Effector CD8-positive, alpha-beta T cell (primary cell): ENCODE measurements at places on chromosomes 2 and 18.

DNA sequence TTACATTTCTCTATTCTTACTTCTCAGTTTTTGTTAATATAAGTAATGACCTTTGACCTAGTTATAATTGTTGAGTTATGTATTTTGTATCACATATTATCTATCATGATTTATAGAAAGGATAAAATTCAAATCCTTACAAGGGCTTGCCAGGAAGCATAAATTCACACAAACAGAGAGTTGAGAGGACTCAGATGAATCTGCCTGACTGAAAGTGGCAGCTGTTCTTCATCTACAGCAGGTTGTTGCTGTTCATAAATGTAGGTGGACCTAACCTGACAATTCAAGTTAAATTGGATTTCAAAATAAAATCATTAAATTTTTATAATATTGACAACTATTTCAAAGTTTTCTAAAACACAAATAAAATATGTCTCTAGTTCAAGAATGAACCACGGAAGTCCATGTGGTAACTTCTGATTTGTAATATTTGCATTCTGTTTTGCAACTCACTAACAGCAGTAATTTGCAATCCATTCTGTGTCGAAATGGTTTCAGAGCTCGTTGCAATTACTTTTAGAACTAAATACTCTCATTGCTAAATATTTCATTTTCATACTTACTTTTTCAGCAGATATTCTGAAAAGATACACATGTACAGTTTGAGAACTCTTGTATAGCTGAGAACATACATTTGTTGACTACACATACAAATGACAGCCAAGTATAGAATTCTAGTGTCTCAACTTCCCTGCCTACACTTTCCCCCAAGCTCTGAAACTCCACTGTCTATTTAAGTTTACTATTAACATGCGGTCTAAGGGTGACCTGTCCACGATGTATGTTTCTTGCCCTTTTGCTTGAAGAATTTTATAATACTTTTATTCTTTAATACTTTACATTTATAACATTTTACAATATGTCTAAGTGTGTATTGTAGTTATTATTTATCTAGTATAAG lies 25.7 kb downstream of the SCN7A start:
- DNase-seq: no peak

GRCh38 chr2:46983065-46983801 lies 67.6 kb upstream of the MCFD2 start:
- DNase-seq: no peak

DNA sequence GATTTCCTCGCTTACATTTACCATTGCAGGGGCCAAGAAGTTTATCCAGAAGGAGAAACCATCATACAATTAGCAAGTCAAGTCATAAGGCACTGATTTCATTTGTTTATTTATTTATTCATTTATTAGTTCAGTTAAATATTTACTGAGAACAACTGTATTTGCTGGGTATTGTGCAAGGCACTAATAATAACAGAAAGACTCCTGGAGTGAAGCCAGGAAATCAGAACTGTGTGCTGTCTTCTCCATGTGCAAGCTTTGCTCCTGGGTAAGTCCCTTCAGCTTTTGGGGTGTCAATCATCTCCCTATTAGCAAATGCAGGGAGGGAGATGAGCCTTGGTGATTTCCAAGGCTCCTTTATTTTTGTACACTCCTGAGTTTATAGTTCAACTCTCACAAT lies 341.6 kb upstream of the MEIS1 start:
- no peak for DNase-seq

GRCh38 chr18:3998698-3999333 lies 456.3 kb downstream of the DLGAP1 start:
- no peak for DNase-seq

DNA sequence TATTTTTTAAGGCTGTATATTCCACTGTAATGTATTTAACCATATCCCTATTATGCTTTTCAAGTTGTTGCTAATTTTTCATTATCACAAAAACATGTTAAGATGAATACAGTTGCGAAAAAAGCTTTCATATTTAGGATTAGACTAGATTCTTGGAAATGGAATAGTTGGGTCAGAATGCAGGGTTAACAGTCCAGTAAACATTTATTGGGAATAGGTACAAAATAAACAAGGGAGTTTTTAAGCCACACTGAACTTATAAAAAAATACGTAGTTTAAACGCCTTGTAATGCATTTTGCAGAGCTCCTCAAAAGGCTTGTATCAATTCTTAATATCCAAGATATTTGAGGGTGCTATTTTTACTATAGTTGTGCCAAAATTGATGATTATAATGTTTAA lies 35.6 kb downstream of the RPE start:
- no peak for DNase-seq

- DNase-seq: no peak
Measured at GRCh38 chr2:159157361-159158209, 128.9 kb downstream of the WDSUB1 start.

GRCh38 chr2:118387509-118387908 lies 299.2 kb downstream of the INSIG2 start:
- no peak for DNase-seq

GRCh38 chr2:46984642-46985476 lies 69.3 kb upstream of the MCFD2 start:
- no peak for DNase-seq

DNA sequence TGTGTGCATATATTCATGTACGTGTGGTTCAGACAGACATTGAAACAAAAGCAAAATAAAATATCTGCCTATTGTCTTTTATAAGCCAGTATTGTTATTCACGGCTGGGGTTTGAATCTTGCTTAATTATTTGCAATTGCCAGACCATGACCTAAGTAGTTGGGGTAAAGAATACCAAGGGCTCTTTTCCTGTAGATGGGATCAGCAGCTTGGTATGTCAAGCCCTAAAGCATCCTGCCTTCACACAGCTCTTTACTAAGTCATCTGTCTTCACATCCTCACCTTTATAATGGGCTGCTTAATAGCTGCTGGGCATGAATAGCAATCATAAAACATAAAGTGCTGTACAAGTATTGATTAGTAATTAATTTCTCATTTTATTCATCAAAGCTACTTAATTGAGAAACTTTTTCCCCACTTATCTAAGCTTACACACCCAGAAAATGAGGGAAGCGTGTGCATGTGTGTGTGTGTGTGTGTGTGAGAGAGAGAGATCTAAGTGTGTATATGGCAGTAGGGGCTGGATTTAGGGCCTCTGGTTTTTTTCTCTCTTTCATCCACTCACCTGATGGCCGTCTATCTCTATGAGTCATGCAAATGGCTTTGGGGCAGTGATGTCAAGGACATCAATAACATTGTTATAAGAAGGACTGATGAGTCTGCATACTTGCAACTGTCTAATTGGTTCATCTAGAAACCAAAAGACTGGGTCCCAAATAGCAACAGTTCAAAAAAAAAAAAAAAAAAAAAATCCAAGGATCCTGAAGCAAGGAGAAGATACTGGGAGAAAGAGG lies 244.1 kb upstream of the TNP1 start:
- DNase-seq: no peak

DNA sequence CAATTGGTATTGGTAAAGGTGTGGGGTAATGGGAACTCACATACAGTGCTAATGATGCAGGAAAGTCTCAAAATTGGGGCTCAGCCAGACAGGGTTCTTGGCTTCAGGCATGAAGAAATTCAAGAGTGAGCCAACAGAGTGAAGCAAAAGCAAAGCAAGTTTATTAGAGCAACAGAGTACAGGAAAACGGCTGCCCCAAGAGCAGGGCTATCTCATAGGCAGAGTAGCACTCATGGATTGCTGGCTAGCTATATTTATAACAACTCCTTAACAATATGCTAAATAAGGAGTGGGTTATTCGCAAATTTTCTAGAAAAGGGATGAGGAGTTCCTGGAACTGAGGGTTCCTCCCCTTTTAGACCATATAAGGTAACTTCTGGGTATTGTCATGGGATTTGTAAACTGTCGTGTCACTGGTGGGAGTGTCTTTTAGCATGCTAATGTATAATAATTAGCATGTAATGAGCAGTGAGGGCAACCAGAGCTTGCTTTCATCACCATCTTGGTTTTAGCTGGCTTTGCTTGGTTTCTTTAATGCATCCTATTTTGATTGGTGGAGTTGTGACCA lies 233.8 kb upstream of the NOL4 start:
- DNase-seq: no peak

GRCh38 chr2:169968743-169969142 lies 141.5 kb downstream of the UBR3 start:
- DNase-seq: no peak

DNA sequence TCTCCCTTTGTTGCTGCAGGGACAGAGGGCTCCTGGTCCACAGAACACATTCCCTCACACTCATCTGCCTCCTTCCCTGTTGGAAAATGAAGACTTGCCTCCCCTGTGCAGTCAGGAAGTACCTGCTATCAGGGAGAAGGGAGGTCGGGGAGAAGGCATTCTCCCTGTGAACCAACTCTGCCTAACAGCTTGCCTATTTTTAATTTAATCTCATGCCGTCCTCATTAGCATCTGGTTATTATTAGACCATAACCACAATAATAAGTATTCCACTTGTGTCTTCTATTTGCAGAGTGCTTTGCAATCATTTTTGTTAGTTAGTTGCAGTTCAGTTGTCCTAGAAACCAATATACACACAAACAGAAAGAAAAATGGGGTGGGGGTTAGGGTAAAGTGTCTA lies 232.6 kb upstream of the SKOR2 start:
- no peak for DNase-seq

DNA sequence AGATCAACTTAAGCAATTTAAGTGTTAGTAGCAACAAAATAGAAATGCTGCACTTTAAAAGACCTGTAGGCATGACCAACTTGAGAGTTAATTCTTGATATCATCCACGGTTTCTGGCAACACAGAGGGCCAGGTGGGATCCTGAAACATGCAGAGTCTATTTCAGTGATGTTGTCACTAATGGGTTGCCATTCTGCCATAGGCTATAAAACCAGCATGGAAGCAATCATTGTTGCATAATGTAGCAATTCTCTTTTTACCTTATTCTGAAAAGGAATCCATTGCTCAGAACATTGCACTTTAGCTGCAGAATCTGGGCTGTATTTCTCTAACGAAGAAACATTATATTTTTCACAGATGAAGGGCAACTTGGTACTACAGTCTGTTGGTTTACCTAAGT lies 53.9 kb upstream of the CD302 start:
- DNase-seq: no peak

- DNase-seq: no peak
Measured at GRCh38 chr2:239621611-239622010, 220.8 kb upstream of the HDAC4 start.

GRCh38 chr2:233013027-233013461 lies at the start of gene NGEF:
Gene NGEF, minus strand, starts transcription at chr2:233013256. Its CDS starts 38,366 bp downstream, at chr2:232974890.
- DNase-seq: no peak

DNA sequence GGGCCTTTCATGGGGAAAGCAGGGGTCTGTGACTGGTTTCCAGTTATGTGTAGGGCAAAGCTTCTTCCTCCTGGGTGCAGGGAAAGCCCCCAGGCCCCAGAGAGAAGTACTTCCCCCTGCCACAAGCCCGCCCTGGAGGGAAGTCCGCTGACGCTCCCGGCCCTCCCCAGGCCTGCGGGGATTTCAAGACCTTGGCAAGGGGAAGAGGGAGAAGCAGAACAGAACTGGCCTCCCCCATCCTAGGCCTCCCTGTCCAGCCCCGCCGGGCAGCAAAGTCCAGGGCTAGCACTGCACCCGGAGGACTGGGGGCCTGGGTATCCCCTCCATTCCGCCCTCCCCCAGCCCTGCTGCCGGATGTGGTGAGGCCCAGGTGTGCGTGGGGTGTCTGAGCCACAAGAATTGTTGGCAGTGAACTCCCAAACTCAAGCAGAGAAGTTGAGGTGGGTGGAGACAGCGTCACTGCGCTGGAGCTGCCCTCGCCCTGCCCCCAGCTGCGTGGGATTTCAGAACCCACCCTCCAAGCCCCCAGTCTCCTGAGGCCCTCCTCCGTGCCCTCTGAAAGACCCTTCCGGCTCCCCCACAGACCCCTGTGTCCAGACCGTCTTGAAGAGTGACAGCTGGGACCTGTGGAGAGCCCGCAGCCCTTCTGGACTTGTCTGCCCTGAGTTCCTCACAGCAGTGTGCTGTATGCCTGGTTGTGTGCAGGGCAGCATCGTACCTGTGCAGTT lies 1.1 kb upstream of the DUSP2 start:
- peak; percentile 83 for DNase-seq

DNA sequence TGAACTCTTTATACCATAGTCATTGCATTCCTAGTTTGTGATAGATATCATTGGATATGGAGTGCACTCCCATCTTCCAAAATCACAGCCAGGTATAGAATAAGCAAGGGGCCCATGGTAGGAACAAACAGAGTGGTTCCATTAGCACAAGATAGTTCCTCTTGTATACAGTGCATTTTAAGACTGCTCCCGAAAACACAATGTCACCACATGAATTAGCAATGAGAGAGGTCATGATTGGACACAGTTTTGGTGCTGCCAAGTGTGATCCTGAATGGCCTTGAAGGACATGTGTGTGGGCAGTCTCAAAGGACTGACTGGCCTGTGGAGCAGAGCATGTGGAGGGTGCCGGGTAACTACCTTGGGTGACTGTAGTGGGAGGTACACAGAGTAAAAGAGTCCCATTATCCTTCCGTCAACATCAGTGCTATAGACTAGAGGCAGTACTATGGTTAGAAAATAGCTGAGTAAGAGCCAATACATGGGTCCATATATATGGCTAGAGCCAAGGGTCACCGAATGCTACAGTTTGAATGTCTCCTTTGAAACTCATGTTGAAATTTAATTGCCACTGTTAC lies 549.9 kb downstream of the DSC3 start:
- no peak for DNase-seq

DNA sequence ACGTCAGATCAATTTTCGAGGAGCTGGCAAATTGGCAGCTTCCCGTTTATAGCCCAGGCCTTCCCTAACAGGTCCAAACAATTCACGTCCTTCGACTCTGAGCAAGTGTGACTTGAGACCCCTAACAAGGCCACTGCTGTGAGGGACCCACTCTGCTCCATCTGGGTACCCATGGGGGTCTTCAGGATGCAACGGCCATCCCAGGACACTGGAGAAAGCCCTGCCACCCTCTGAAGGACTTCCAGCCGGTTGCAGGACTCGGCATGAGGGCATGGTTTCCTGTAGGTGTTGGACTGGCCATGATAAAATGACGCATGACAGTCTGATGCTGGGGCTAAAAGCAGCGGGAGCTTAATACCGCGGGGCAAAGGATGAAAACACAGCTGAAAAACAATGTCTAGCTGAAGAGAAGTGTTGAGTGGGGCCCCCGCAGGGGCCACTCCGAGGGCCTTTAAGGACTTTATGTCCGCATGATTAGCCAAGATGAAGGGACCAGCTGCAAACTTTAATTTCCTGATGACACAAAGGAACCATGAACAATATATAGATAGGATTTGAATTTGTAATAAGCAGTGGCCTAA lies 113.3 kb upstream of the ZNF521 start:
- no peak for DNase-seq

GRCh38 chr2:179936141-179936540 lies 71.0 kb downstream of the CWC22 start:
- DNase-seq: no peak
